Activated T-cell treated with anti-CD3 and anti-CD28 coated beads for 24 hours (primary cell): ENCODE measurements at places on chromosomes 11 and 22.
A peak's percentile ranks its signal among the peaks of the same experiment; 100 is the strongest.

- DNase-seq = no peak
Observed at GRCh38 chr11:6576471-6577373, 26.7 kb downstream of the RRP8 start.

DNA sequence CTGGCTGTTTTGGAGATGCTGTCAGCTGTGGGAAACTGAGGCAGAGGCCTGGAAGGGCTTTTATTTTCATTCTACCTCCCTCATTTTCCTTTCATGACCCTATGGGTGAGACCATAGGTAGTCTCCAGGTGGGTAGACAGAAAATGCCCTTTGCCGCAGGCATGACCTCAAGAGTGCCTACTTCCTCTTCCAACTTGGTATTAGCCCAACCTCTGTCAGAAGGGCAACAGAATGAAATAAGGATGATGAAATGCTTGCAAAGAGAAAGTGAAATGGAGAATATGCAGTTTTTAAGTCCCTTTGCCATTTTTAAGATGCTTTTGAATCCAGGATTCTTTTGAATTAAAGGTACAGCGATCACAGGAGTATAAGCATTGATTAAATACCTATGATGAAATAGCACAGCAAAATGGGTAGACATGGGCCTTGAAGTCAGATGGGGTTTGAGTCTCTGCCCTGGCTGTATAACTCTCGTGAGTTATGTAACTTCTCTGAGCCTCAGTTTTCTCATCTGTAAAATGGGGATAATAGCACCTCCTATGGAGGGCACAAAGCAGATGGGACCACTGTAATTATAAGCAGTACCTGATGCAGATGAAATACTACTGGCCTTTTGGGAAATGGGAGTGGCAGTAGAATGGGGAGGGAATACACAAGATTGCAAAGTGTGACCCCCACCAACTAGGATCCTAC lies 3.7 kb downstream of the ASPHD2 start:
- DNase-seq = no peak

GRCh38 chr22:24768537-24769374 lies 5.8 kb downstream of the PIWIL3 start:
- DNase-seq = peak; percentile 39

GRCh38 chr11:95142431-95142830 lies 52.8 kb downstream of the ENDOD1 start:
- no peak for DNase-seq

DNA sequence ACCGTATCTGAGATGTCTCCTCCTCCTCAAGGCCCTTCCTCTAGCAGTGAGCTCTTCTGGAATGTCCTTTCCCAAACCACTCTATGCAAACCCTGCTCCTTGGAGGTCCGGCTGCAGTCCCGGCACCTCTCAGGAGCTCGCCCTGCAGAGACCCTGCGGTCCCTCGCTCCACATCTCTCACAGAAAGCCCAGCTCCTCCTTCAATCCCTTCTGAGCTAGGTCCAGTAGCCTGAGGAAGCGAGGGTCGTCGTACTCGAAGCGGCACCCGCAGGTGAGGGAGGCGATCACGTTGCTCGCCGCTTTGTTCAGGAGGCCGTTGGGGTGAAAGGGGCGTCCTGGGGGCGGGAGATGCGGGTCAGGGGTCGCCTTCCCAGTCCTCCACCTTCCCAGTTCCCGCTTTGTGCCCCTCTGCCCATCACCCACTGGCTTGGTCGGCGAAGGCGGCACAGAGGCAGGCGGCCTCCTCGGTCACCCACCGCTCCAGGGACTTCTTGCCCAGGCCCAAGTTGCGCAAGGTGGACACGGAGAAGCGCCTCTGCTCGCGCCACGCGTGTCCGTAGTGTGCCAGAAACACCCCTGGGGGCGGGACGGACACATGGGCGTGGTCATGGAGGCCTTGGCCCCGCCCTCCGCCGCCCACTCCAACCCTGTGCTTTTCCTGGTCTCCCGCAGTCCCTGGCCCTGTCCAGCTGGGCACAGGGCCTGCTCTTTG lies 21.5 kb upstream of the CYP2D6 start:
- DNase-seq = no peak

DNA sequence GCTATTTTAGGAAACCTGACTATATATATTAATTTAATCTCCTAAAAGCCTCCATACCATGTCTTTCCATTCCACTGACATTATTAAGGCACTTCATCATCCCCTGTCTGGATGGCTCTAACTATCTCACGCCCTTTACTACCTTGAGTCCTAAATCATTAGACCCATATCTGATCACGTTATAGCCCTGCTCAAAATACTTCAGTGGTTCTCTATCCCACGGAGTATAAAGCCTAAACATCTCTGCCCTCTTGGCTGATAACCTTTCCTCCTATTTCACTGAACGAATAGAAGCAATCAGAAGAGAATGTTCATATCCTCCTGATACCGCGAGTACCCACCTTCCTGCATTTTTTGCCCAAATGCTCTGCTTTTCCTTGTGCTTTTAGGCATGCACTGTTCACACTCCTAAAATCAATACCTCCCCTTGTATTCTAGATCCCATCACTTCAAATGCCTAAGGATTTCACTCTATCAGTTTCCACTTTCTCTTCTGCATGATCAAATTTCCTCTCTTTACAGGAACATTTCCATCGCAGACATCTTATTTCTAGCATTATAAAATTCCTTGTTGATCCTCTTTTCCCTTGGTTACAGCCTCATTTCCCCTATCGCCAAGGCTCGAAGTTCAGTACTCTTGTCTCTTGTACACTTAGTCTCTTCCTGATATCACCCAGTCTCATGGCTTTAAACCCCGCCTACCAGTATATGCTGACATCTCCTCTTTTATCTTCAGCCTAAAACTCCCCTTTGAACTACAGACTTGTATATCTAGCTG lies 45.0 kb upstream of the BIRC3 start:
- DNase-seq = no peak

- DNase-seq = no peak
Observed at GRCh38 chr11:72799441-72799840, 5.6 kb upstream of the STARD10 start.

DNA sequence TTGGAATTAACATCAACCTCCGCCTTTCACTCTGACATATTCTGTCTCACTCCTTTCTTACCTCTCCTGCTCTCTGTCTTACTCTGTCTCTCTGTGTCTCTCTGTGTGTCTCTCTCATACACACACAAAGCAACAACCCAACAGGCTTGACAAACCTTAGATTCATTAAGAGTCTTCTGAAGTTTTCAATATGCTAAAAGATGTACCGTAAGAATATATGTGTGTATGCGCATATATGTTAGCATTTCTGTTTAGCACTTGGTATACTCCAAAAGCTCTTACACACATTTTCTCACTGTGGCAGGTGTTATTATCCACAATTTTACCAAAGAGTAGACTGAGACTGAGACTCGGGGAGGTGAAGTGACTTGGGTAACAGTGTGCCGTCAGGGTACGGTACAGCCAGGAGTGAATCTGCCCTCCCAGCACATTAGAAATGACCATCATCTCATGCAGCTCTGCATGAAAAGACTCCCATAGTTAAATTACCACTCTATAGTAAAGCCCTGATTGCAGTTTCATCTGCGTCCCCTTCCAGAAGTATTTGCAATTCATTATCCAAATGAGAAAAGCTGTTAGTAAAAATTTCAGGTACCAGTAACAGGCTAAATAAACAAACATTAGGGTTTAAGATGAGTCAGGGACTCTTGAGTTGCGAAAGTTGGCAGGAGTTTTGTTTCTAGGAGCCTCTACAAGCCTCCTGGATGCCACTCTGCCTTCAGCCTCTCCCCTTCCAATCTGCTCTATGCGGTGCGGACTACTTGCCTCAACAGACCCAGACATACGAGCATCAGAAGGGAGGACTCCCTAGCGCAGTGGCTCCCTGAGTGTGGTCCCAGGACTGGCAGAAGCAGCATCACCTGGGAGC lies 195.2 kb upstream of the TMEM45B start:
- no peak for DNase-seq

- DNase-seq = no peak
Observed at GRCh38 chr22:43992331-43992821, 31.7 kb upstream of the PARVB start.

GRCh38 chr11:8732324-8732670 lies 49.7 kb downstream of the RPL27A start:
- DNase-seq = no peak

DNA sequence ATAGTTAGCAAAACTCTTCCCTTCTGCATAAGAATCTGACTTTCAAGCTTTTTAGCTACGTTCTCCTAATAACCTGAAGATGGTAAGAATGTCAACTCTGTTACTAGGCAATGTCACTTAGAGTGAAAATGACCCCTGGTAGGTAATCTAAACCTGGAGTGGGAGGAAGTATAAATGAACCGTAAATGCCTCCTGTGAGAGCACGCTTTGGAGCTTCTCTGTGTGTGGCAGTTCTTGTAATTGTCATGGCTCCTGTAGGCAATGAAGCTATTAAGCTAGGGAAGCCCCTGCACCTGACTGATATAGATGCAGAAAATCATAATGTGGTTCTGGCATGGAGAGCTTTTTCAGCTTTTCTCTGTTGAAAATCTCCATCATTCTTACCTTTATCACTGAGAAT lies 29.4 kb downstream of the CALCA start:
- DNase-seq = no peak

DNA sequence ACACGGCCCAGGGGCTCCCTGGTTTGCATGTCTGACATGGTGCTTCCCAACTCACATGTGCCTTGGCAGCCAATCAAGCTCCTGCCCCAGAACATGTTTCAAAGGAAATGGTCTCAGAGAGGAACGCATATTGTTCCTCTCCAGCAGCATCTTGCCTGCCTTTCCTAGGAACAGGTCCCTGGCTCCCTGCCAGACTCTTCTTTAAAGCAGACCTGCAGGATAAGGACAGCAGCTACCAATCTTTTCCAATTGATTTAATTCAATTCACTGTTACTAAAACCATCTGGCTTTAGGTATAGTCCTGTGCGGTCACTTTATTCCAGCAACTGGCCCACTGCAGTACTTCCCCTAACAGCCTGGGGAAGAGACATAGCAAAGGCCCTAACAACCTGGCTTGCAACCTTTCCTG lies 79.9 kb downstream of the AMBRA1 start:
- DNase-seq = no peak

DNA sequence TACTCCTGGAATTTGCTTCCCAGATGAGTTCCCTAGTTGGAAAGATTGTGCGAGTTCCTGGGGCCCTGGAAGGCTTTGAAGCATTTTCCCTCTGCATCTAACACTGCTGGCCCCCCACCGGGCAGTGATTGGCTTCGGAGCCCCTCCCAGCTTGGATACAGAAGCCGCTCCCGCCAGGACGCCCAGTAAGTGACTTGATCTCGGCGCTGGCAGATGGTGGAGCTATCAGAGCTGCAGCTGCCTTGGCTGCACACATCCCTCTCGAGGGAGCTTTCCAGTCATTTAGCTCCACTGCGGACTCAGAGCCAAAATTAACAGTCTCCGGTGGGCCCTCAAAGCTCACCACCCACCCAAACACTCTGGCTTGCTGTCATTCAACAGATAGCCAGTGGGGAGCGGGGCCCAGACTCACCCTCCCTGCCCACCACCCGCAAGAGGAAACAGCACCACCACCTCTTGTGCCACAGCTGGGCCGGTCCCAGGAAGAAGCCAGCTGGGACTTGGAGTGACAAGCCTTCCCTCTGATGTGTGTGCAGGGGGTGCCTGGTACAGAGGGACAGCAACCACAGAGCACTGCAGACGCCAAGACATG lies 162.3 kb downstream of the TRIM29 start:
- DNase-seq = no peak

DNA sequence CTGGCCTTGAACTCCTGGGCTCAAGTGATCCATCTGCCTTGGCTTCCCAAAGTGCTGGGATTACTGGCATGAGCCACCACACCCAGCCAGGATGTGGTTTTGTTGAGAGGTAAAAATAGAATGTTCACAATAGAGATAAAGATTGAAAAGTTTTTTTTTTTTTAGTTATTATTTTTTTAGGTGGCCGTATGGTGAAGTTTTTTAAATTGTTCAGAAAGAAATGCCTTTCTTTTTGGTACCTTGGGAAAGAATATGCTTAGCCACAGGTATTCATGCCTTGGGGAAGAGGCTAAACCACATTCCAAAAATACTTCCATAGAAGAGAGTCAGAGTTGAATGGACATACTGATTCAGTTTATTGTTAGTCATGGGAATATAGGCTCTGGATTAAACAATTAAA lies 143.4 kb downstream of the C11orf91 start:
- no peak for DNase-seq

DNA sequence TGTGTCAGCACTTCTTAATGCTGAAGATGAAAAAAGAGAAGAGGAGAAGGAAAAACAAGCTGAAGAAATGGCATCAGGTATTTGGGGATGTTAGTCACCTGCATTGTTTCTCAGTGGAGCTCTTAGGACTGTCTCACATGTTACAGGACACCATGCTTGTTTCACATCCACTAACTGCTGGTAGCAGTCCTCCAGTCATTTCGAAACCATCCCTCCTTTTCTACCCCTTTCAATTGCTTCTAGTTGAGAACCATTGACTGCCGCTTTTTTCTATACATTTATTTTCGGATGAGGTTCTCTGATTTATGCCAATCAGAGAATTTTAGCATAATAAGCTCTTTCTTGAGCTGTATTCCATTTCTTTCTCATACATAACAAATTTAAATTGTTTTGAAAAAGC lies 21.5 kb downstream of the BIRC2 start:
- no peak for DNase-seq

DNA sequence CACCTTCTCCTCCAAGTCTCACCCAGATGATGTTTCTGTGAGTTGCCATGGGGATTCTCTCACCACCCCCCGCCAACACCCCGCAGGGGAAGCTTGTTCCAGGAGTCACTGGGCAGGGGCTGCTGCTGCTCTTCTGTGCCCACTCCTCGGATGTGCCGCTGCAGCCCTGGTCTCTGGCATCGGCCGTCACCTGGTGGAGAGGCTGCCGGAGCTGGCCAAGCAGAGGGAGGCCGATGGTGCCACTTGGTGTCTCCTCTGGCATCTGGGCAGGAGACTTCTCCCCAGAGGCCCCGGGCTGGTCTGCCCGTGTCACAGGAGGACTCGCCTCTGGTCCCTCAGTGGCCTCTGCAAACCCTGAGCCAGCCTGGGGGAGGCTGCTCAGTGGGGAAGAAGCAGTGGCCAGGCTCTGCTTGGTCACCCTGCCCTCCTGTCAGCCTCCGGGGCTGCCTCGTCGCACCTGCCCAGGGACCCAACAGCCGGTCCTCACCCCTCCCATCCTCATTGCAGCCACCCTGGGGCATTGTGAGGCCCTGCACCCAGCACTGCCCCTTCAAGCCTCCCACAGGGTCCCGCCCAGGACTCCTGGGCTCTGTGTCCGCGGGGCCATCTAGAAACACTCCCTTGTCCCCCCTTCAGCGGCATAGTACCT lies 424 bp upstream of the ADORA2A start:
- no peak for DNase-seq

GRCh38 chr11:20530942-20531703 lies 68.3 kb upstream of the SLC6A5 start:
- no peak for DNase-seq

- no peak for DNase-seq
Observed at GRCh38 chr11:70415191-70415590, 16.9 kb downstream of the CTTN start.

- no peak for DNase-seq
Observed at GRCh38 chr11:134276396-134277182, 410 bp downstream of the GLB1L3 start.

- peak; percentile 42 for DNase-seq
Observed at GRCh38 chr11:67373648-67374570, 511 bp upstream of the CLCF1 start.
